Sigmoid colon (tissue), 7 donors: ENCODE measurements at places on chromosomes 5 and 9. TPM values are rescaled to one million over a fixed set of nuclear protein-coding genes. Genes with fewer than 3 reads are reported as not detected.

- no peak overlapping the region for H3K4me3 ChIP-seq
- no peaks in the 10 kb centered on the region for H3K27me3 ChIP-seq
- H3K36me3 ChIP-seq: peaks cover 2% of the 10 kb centered on the region
- DNase-seq: no peak
Observed at GRCh38 chr9:121168052-121168451, 33.6 kb downstream of the RAB14 start.

- H3K27me3 ChIP-seq: no peaks in the 10 kb centered on the region
- peak overlapping the region; percentile 96 for H3K27ac ChIP-seq
- peak overlapping the region; percentile 78 for H3K4me3 ChIP-seq
Observed at GRCh38 chr9:127568971-127569885, 42.8 kb upstream of the STXBP1 start.

GRCh38 chr9:109937861-109938453, 158.0 kb downstream of the PALM2AKAP2 start:
- no peak overlapping the region for H3K4me3 ChIP-seq
- no peak for DNase-seq
- H3K36me3 ChIP-seq: no peaks in the 10 kb centered on the region
- H3K4me1 ChIP-seq: no peaks in the 10 kb centered on the region
- H3K27me3 ChIP-seq: no peaks in the 10 kb centered on the region

- H3K4me3 ChIP-seq: no peak overlapping the region
- H3K27me3 ChIP-seq: peaks cover 43% of the 10 kb centered on the region
- no peak overlapping the region for H3K27ac ChIP-seq
- DNase-seq: no peak
- no peaks in the 10 kb centered on the region for H3K36me3 ChIP-seq
Observed at GRCh38 chr5:1187234-1187949, 14.0 kb upstream of the SLC6A19 start.

DNA sequence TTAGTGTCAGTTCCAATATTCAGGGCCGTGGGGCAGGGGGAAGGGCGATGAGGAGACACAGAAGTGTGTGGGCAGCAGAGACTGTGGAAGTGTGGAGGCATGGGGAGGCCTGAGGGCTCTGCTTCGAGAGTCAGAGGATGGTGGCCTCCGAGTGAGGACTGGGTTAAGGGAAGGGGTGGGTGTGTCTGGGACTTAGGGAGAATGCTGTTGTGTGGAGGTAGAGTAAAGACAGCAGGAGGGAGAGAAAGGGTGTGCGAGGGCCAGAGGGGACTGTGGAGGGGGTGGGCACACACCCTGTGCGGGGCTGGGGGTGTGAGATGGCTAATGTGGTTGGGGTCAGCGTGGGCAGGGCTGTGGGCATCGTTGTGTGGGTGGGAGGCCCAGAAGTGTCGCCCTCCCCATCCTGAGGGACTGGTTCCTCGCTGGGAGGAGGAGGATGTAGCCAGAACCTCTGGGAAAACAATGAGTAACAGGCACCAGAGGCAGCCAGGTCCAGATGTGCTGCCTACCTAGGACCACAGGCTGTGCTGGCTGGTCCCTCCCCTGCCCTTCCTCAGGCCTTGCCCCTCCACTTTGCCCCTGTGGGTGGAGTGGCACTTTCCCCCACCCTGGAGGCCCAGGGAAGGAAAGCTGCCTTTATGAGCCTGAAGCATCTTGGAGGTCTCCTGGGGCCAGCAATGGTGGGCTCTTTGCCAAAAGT, 4.2 kb downstream of the USP20 start:
- no peak overlapping the region for H3K27ac ChIP-seq
- no peaks in the 10 kb centered on the region for H3K36me3 ChIP-seq
- H3K4me1 ChIP-seq: peaks cover 25% of the 10 kb centered on the region
- H3K27me3 ChIP-seq: no peaks in the 10 kb centered on the region
- DNase-seq: no peak

DNA sequence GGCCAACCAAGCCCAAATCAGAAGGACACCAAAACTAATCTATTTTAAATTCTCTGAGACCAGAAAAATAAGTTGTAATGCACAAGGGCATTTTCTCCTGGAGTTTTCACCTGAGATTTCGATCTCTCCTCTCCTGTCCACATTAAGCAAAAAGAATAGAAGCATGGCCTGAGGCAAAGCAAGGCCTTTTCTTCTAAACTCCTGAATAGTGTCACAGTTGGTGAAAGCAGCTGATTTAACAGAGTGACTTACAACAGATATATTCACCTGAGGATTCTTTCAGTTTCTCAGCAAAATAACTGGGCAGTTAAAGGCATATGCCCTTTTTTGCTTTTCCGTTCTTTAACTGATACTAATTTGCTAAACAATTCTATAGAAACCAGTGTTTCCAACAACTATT, 547.7 kb downstream of the EFNA5 start:
- peaks cover 10% of the 10 kb centered on the region for H3K4me1 ChIP-seq
- no peak for DNase-seq
- H3K27me3 ChIP-seq: no peaks in the 10 kb centered on the region
- no peaks in the 10 kb centered on the region for H3K36me3 ChIP-seq

- no peaks in the 10 kb centered on the region for H3K36me3 ChIP-seq
- DNase-seq: no peak
- no peaks in the 10 kb centered on the region for H3K27me3 ChIP-seq
Observed at GRCh38 chr5:35415309-35415708, 185.0 kb upstream of the PRLR start.

GRCh38 chr5:145666591-145666990, 168.6 kb downstream of the PRELID2 start:
- peaks cover 11% of the 10 kb centered on the region for H3K4me1 ChIP-seq
- H3K36me3 ChIP-seq: no peaks in the 10 kb centered on the region
- no peak overlapping the region for H3K27ac ChIP-seq
- no peak for DNase-seq
- H3K4me3 ChIP-seq: no peak overlapping the region

DNA sequence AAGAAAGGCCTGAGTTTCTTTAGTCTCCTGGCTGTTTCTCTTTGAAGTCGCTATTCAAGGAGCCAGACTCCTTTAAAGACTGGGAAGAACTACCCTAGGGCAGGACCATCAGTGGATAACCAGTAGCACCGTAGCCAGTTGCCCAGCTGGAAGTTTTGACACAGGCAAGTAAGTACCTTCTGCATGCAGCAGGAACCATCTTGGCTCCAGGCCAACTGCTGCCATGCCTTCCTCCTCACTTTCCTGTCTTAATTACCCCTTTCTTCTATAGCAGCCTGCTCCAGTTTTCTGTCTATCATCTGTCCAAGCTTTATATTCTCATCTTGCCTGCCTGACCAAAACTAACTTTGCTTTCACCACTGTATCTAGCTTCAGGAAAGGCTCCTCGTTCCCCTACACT, 149.7 kb upstream of the SV2C start:
- no peak overlapping the region for H3K27ac ChIP-seq
- no peak overlapping the region for H3K4me3 ChIP-seq
- peaks cover 4% of the 10 kb centered on the region for H3K27me3 ChIP-seq
- no peak for DNase-seq

DNA sequence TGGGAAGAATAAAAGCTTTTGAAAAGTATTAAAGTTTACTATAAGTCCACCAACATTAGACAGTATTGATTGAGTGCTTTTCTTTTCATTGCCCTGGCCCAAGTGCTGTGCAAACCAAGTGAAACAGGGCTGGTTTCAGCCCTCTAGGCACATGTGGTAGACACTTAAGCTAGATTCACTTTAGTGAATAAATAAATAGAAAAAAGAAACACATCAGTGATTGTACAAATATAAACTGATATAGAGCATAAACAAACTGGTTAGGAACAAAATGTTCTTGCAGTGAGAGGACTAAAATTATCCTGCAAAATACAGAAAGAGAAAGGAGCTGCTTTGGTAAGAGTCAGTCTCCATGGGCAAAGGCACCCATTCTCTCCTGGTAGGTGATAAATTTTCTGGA, 29.7 kb downstream of the ACTBL2 start:
- H3K36me3 ChIP-seq: no peaks in the 10 kb centered on the region
- H3K27me3 ChIP-seq: no peaks in the 10 kb centered on the region
- no peak for DNase-seq
- no peak overlapping the region for H3K4me3 ChIP-seq
- H3K4me1 ChIP-seq: no peaks in the 10 kb centered on the region

The CDKN2B-AS1 gene
- 0.49 TPM for total RNA-seq

The GFI1B gene
- not detected for total RNA-seq

The MEIKIN gene
- not detected for total RNA-seq
